ENCODE measurements at places on chromosomes 4 and X.
A peak's percentile ranks its signal among the peaks of the same experiment; 100 is the strongest.

- DNase-seq = no peak
These were observed 8.0 kb upstream of the FNIP2 start for GRCh38 chr4:158760866-158761265.

GRCh38 chr4:90727938-90728337 lies 600.7 kb downstream of the CCSER1 start:
- DNase-seq = no peak

GRCh38 chr4:102318526-102318925 lies 26.8 kb downstream of the SLC39A8 start:
- DNase-seq = no peak

DNA sequence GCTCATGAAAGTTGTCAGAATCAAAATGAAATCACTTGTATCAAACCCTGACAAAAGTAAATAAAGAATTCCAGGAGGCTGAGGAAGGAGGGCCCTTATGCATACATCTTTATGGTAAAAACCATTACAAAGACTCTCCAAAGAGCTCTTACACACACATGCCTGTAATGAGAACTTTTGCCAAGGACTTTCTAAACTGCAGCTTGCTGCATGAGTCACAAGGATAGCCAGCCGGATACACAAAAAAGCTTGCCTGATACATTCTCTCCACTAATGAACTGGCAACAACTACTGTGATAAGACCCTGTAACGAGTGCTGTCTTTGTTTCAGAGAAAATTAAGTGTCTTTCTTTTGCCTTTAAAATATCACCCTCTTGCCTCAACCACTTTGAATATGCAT lies 618.1 kb downstream of the PPP4R3C start:
- DNase-seq = no peak

GRCh38 chr4:74632634-74633033 lies 161.7 kb downstream of the BTC start:
- peak; percentile 57 for DNase-seq

DNA sequence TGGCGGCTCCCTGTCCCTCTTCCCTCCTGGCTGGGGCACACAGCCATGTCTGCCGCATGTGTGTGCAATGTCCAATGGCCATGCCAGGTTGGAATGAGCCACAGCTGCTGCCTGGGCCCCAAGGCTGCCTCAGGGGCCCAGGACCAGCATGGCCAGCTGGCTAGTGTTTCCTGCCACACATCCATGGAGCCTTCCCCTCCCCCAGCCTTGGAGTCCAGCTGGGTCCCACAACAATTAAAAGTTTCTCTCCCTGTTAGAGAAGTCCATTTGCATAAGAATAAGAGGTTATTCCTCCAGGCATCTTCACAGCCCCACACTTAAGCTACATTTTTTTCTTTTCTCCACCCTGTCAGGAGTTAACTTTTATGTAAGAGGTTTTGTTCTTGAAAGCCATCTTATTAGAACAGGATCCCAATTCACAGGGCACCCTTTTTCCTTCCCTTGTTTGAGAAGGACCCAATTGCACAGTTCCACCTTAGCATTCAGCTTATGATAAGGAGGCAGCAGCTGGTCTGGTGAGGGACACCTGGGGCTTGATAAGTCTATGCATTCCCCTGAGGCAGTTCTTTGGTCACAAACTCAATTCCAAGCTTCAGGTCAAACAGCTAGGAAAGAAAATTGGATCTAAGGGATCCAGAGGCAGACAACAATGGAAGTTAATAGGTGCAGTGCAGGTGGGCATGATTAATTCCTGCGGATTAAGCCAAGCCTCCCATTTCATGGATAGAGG lies 963.3 kb upstream of the GRIA3 start:
- DNase-seq = no peak

GRCh38 chr4:26163425-26164362 lies 157.1 kb upstream of the RBPJ start:
- DNase-seq = no peak

GRCh38 chrX:131577999-131578734 lies 34.3 kb downstream of the OR13H1 start:
- no peak for DNase-seq
